Activated CD4-positive, alpha-beta T cell treated with anti-CD3 and anti-CD28 coated beads, Interleukin-2, amount 50 U/mL, for 1 hour (primary cell): ENCODE measurements at places on chromosomes 2 and 18.

GRCh38 chr2:202116691-202117090 is 43.6 kb downstream of the KIAA2012 start:
- no peak for DNase-seq

DNA sequence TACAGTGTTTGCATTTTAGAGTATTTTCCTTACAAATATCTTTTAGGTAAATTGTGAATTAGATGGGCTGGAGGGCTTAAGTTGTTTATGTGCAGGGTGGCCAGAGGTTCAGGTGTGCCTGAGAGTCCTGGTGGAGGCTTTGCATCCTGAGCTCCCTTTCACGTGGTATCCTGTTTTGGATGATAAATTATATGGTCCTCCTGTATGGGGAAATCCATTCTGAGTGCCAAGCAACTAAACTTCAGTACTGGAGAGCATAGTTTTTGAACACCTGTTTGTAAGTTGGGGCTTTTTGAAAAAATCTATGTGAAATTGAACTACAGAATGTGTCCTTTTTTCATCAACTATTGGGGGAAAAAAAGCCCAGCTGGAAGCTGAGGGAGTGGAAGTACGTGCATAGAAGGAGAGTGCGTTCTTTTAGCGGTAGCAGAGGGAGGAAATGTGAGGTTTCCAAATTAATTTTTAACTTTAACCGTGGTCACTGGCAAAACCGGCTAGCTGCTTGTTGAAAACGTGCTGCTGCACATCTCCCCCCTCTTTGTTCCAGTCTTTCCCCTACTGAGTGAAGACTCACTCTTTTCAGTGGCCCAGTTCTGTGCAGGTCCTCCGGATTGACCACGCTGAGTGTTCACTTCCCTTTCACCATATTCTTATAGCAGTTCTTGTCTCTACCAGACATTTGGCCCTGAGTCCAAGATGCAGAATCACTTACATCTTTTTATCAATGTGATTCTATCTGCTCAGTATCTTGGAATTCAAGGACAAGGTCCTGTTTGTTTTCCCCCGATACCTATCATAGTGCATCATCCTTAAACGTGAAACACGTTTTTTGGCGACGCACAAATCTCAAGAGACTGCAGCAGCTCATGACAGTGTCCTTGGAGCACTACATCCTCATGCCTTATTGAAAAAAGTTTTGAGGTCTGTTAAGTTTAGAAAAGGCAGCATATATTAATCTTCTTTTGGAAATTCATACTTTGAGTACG is 15.3 kb downstream of the CNOT11 start:
- no peak for DNase-seq

GRCh38 chr2:3054066-3054465 is 323.6 kb downstream of the EIPR1 start:
- DNase-seq = no peak

DNA sequence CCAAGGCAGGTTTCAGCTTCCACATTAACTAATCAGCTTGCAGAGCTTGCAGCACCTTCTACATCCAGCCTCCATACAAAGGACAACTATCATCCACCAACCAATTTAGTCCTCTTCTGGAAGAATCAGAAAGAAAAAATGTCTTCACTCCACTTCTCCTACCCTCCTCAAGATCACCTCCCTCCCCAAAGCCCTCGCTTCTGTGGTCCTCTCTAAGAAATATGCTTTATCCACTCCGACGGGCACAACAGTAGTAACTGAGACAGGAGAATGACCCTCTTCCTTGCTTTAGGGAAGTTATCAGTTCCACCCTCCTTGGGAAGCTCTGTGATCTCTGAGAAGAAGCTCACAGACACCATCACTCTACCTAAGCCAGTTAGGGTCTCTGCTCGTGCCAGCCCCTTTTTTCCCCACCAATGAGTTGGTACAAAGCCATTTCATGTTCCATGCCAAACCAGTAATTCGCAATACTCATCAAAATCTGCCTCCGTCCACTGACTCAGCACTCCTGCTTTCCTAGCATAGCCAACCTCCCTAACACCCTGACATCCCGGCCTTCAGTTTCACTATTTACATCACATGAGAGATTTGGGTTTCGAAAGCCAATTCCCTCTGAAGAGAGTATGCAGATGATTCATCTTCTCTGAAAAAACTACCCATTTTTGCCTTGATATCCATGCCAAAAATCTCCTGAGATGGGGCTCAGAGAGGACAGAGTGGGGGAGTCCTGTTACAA is 114.1 kb upstream of the PKDCC start:
- DNase-seq = no peak

DNA sequence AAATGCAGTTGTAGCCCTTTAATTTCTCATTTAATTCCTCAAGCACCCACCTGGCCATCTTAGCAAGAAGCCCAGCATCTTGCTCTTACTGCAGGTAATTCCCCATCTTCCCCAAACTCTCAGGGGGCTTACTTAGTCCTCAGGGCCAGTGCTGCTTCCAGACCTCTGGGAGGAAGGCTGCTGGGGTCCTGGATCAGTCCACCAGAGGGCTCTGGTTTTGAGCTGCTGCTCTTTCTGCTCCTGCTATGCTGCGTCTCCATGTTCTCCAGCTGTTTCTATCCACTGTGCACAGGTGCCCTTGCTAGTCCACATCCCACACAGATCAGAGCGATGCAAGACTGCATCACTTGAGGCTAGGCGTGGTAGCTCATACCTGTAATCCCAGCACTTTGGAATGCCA is 34.5 kb upstream of the TMEM87B start:
- no peak for DNase-seq

- peak; percentile 60 for DNase-seq
These were observed 106.9 kb downstream of the FBXO15 start for GRCh38 chr18:74040459-74041332.

DNA sequence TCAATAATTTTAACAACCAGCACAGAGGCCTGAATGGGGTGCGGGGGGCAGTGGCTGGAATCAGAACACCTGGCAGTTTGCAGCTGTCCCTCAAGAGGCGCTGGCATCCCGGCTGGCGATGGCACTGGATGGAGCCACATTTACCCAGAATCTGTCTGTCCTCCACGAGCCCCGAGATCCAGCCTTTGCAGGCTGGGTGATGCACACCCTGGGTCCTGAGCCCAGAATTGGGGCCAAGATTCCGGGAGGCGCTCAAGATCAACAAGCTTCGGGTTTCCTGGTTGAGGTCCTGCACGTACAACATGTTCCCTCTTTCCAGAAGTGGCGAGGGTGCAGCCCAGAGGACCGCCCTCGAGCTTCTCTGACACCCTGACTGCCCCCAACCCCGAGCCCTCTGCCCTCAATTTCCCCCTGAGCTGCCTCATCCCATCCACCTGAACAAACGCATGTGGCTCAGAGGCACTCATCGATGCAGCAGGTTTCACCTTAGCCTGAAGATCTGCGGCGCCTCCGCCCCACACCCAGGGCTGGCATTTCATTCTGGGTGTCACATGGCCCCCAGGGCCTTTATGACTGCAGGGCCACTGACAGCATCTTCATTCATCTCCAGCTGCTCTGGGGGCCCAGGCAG is 97.5 kb downstream of the TFCP2L1 start:
- DNase-seq = no peak

GRCh38 chr2:197931661-197932312 is 127.4 kb downstream of the PLCL1 start:
- DNase-seq = no peak

DNA sequence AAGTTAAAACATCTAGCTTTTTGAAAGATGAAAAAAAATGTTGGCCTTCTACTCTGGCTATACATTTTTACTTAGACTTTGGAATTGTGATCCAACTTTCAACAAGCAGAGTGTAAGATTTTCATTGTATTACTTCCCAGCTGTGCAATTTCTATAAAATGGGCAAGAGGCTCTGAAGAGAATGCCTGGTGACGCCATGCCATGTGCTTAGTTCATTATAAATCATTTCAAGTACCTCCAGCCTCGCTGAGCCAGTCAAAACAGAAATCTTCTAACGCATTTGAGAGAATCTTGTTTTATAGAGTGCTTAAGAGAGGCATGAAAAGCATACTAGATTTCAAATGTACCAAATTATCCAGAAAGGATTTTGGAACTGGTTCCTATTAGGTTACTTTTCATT is 10.1 kb upstream of the STK17B start:
- no peak for DNase-seq

DNA sequence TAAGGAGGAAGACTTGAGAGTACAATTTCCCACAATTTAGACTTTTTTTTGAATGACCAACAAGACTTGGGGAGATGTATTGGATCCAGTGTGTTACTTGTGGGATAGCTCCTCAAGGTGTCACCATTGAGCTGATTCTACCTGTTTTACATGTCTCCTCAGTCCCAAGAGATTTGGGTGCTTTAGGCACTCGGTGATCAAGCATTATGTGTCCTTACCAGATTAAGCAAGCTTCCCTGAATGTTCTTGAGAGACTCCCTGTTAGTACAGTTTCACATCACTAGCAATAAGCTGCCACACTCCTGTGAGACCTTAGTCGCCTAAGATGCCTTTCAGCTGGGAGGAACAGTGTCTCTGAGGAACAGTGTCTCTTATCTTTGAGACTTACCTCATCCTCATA is 384.3 kb upstream of the SYT4 start:
- DNase-seq = no peak
